ENCODE measurements at places on chromosomes 3 and 15.

DNA sequence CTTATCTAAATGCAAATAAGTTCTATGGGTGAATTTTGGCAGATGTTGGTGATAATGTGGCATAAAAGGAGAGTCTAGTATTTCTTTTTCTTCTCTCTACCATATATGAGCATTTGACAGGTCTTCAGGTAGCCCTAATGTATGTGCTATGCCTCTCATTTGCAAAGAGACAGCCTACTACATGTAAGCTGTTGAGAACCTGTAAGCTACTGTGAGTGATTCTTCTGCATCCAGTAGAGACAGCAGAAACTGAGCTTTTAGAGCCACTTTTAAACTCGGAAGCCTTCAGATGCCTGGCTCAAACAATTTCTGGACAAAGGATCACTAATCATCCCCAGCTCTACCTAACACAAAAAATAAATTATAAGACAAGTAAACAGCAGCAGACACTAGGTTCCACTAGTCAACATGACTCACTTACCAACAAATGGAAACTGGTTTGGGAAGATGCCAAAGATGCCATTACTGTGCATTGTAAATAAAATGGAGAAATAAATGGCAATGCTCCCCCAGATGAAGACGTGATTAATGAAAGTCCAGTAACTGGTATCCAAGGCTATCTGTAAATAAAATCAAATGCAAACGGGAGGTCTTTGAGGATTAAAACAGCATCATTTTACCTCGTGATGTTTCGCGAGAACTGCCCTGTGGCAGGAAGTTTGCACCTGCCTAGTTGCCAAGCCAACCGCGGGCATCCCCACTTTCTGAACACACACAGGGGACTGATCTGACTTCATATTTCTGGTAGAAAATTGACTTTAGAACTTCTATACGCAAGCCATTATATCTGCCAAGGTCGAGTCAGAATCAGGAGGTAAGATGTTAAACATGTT lies 245.3 kb downstream of the DTWD1 start:
- no peak for DNase-seq

GRCh38 chr3:143016321-143016972 lies 15.1 kb downstream of the U2SURP start:
- DNase-seq, result peak; percentile 52

GRCh38 chr3:122052968-122053367 lies 2.2 kb upstream of the CD86 start:
- DNase-seq, result no peak

- no peak for DNase-seq
These were observed 6.6 kb upstream of the TPRG1 start for GRCh38 chr3:189165092-189165612.

- DNase-seq, result no peak
These were observed 1517.1 kb downstream of the SI start for GRCh38 chr3:163561151-163561550.

DNA sequence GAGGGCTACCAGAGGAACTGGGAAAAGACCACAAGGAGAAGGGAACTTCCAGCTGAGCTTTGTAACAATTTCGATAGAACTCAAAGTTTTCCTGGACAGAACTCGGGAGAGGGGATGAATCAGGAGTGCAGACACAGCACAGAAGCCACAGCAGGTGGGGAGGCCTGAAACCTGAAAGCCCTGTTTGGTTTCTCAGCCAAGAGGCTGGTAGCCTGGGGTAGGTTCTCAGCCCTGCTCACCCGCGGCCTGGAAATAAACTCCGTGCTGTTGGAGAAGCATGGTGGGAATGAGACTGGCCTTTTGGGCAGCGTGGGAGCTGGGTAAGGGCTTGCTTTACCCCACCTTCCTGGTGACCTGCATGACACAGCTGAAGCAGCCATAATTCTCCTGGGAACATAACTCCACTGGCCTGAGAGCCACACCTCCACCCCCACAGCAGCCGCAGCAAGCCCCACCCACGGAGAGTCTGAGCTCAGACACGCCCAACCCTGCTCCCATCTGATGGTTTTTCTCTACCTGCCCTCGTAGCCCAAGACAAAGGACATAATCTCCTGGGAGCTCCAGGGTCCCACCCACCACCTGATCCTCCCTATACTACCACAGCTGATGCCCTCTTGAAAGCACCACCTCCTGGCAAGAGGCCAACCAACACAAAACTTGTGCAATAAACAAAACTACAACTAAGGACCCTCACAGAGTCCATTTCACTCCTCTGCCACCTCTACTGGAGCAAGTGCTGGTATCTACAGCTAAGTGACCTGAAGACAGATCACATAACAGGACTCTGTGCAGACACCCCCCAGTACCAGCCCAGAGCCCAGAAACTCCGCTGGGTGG lies 52.5 kb upstream of the CHRM5 start:
- DNase-seq, result no peak

DNA sequence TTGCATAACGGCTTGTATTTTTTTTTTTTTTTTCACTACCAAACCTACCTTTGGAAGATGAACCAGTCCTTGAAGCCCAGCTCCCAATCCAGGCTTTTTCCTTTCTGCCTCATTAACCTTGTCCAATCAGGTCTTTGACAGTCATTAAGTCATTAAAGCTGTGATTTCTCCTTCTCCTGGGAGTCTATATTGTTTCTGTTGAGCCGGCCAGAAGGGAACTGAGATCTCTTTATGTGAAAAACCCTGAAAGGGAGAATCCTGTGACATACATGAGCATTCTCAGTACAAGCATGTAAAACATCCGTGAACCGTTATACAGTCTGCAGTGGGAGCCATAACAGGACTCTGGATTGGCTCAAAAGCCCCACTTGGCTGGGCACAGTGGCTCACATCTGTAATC lies 40.0 kb downstream of the ZNF589 start:
- DNase-seq, result no peak

GRCh38 chr3:58581328-58582091 lies 4.3 kb upstream of the FAM107A start:
- peak; percentile 75 for DNase-seq

DNA sequence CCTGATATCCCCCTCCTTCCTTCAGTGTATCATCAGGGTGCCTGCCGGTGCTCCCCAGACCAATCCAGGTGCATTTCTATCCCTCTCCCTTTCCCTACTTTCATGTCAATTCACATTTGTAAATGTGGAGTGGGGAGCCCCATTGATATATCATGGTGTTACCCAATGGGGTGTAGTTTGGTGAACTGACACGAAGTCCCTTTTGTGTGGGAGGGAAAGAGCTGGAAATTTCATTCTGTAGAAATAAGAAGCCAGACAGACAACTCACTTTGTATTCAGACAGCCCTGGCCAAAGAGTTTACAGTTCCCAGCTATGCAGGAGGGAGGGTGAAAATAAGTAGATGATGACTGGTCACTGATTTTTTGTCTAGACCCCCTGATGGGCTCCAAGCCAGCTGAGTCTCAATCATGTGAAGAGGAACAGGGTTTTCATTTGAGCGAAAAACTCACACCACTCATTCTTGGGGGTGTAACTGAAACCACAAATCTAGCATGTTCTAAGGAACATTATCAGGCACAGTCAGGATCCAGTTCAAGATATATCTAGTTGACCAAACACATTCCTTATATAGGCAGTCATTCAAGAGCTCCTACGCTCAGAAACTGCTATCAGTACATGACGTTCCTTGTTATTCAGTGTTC lies 58.9 kb downstream of the LMCD1 start:
- DNase-seq, result no peak

- DNase-seq, result no peak
These were observed 11.0 kb downstream of the THBS1 start for GRCh38 chr15:39591896-39592315.

Data from common myeloid progenitor, CD34-positive (primary cell).